Activated CD4-positive, alpha-beta T cell treated with anti-CD3 and anti-CD28 coated beads, Interleukin-2, amount 10 ng/mL, durations not matched to agents 7 days and 5 days (primary cell): ENCODE measurements at places on chromosomes 3 and 15. TPM values are rescaled to one million over a fixed set of nuclear protein-coding genes. Genes with fewer than 3 reads are reported as not detected.

DNA sequence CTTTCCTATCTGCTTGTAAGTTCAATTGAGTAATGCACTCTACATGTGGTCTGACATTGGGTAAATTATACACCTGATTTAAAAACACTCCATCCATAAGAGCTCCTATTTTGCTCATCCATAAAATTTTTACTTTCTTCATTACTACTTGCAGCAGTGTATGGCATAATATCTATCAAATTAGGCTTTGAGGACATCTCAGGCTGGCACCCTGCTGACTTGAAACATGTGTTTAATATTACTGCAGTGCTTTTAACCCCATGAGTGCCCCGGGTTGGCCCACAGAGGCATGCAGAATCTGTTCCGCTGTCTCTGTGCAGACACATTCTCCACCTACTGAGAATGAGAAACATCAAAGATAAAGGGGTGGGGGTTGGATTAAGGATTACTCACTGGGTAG is 249.9 kb upstream of the DNAJC19 start:
- no peak for DNase-seq
- no peaks in the 10 kb centered on the region for H3K4me1 ChIP-seq
- H3K27me3 ChIP-seq: no peaks in the 10 kb centered on the region

DNA sequence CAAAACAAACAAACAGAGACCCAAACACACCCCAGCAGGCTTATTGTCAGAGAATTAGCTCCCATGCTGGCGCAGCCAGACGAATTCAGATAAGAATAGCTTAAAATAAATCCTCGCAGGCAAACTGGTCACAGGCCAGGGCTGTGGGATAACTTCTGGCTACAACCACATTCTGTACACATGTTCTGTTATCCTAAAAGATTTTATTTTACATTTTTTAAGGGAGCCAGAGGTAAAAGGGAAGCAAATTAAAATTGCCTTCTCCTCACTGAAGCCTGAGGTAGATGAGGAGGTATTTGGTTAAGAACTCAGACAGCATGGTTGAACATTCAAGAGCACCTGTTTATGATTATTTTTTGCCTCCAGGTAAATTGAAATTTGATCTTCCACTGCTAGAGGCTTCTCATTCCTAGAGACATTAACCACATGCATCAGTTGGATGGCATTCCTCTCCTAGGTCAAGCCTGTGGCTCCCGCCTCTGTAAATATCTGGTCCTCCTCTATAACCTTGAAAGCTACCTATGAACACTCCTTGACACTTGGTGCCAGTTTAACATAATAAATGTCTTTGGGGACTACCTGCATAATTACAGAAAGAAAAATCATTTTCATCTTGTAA is 190.3 kb downstream of the SATB1 start:
- peaks cover 6% of the 10 kb centered on the region for H3K27me3 ChIP-seq
- no peaks in the 10 kb centered on the region for H3K36me3 ChIP-seq
- H3K27ac ChIP-seq: no peak overlapping the region
- no peak for DNase-seq
- no peaks in the 10 kb centered on the region for H3K4me1 ChIP-seq

GRCh38 chr3:148044151-148044550 is 635.0 kb downstream of the ZIC1 start:
- H3K4me1 ChIP-seq: no peaks in the 10 kb centered on the region
- no peaks in the 10 kb centered on the region for H3K36me3 ChIP-seq
- no peak overlapping the region for H3K27ac ChIP-seq
- no peak for DNase-seq

DNA sequence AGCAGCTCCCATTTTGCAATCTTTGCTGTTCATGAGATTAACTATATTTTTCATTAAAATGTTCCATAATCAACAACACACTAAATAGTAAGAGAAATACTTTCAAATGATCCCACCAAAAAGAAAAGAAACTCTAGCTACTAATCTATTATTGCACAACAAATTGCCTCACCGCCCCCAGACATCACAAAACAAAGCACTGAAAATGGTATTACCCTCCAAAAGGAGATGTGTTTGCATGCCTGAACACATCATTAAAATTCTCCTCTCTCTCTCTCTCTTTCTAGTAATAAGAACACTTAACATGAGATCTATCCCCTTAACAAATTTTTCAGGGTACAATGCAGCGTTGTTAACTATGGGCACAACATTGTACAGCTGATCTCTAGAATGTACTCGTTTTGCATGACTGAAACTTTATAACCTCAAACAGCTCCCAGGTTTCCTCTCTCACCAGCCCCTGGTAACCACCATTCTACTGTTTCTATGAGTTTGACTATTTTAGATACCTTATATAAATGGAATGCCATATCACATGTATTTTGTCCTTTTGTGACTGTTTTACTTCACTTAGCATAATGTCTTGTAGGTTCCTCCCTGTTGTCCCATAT is 33.1 kb downstream of the WNT5A start:
- no peak for DNase-seq
- no peaks in the 10 kb centered on the region for H3K4me1 ChIP-seq
- no peaks in the 10 kb centered on the region for H3K27me3 ChIP-seq
- H3K4me3 ChIP-seq: no peak overlapping the region
- H3K27ac ChIP-seq: no peak overlapping the region

- peak; percentile 52 for DNase-seq
- peaks cover 44% of the 10 kb centered on the region for H3K36me3 ChIP-seq
- peak overlapping the region; percentile 89 for H3K4me3 ChIP-seq
- peak overlapping the region; percentile 99 for H3K27ac ChIP-seq
Measured at GRCh38 chr3:160400030-160400701, 716 bp downstream of the SMC4 start.

GRCh38 chr3:121951291-121951919 is 57.2 kb downstream of the SLC15A2 start:
- no peak overlapping the region for H3K27ac ChIP-seq
- no peak overlapping the region for H3K4me3 ChIP-seq
- DNase-seq: no peak
- H3K36me3 ChIP-seq: peaks cover 16% of the 10 kb centered on the region
- no peaks in the 10 kb centered on the region for H3K4me1 ChIP-seq

- no peak overlapping the region for H3K4me3 ChIP-seq
- no peak overlapping the region for H3K27ac ChIP-seq
- peaks cover 26% of the 10 kb centered on the region for H3K4me1 ChIP-seq
- no peak for DNase-seq
- peaks cover 23% of the 10 kb centered on the region for H3K27me3 ChIP-seq
Measured at GRCh38 chr3:156601497-156601896, 46.6 kb upstream of the SSR3 start.

GRCh38 chr3:177811835-177812234 is 614.6 kb upstream of the TBL1XR1 start:
- peaks cover 8% of the 10 kb centered on the region for H3K4me1 ChIP-seq
- DNase-seq: no peak
- H3K27me3 ChIP-seq: no peaks in the 10 kb centered on the region

GRCh38 chr15:81897057-81897677 is 148.7 kb downstream of the MEX3B start:
- no peaks in the 10 kb centered on the region for H3K27me3 ChIP-seq
- H3K4me3 ChIP-seq: no peak overlapping the region
- H3K27ac ChIP-seq: no peak overlapping the region
- no peaks in the 10 kb centered on the region for H3K36me3 ChIP-seq

DNA sequence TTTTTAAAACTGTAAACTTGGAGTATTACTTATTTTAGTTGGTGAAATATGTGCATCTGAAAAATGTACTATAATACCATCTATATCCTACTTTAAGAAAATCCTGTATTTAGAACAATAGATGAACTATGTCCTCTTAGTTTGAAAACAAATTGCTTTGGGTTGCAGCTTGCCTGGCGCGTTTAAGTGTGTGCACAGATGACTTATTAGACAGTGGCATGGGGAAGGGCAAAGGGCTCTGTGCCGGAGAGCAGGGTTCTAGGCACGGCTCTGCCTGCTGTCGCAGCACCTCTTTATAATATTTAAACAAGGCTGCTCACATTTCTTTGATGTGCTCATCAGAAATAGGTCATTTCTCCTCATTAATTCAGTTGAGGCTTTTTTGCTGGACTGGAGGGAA is 10.0 kb downstream of the PXK start:
- no peak for DNase-seq
- no peak overlapping the region for H3K4me3 ChIP-seq
- H3K36me3 ChIP-seq: peaks cover 33% of the 10 kb centered on the region
- H3K4me1 ChIP-seq: peaks cover 27% of the 10 kb centered on the region
- no peak overlapping the region for H3K27ac ChIP-seq

DNA sequence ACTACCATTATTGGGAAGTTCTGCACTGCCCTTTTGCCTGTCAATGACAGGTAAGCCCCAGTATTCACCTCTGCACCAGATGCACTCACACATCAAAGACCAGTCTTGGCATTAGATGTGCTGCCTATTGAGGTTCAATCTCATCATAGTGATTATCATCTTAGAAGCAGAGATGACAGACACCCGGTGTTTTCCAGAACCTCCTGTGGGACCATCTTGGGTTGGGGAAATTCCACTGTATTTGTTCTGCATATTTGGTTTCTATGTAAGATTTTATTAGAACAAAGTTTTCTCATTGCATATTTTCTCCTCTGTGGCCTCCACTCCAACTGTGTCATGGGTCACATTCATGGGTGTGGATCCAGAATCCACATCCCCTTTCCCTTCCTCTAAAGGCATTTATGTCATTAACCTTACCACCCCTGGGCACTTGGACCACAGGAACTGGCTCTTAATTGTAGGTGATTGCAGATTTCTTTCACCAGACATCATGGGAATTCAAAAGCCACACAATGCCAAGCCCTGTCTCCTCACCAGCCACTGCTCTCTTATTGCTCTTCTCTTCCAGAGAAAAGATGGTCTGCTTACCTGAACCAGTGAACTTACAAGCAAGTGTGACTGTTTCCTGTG is 31.2 kb downstream of the PLA1A start:
- no peak overlapping the region for H3K27ac ChIP-seq
- H3K36me3 ChIP-seq: no peaks in the 10 kb centered on the region
- no peak for DNase-seq
- H3K4me3 ChIP-seq: no peak overlapping the region
- peaks cover 12% of the 10 kb centered on the region for H3K4me1 ChIP-seq

ADAMTSL3 gene
- total RNA-seq: not detected

NR2F2 gene
- not detected for total RNA-seq

ECT2 gene
- total RNA-seq: 60.2 TPM
